ENCODE measurements at places on chromosomes 12 and 14. TPM values are rescaled to one million over a fixed set of nuclear protein-coding genes. Genes with fewer than 3 reads are reported as not detected.

DNA sequence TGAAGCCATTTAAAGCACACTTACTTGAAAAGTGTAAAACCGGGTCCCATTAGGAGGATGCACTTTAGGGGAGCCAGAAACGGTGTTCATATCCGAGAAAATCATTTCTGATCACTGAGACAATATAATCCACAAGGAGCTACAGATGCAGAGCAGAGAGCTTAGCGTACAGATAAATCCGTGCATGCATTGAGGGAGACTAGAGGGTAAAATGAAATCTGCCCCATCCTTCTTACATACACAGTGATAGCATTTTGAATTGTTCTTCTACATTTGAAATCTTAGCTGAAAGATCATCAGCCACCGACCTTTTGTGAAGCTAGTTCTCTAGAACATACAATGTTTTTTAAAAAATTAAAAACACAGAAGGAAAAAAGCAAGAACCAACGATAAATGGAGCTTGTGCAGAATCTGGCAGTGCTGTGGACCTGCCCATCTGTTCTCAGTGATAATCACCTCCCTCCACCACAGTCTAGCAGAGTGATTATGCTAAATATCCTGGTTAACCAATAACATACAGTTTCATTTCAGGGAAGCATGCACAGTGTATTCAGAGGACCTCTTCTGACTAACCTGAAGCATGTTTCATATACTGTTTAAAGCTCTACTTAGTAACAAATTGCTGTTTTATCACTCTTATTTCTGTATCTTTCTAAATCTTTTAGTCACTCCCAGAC is 161.1 kb downstream of the PPFIA2 start:
- no peak for ATAC-seq

GRCh38 chr12:115000038-115000437 is 316.1 kb upstream of the TBX3 start:
- ATAC-seq = no peak

- ATAC-seq = peak; percentile 49
Measured at GRCh38 chr12:107560899-107561285, 124.7 kb upstream of the PWP1 start.

The TMCC3 gene
- total RNA-seq = 7.3 TPM

- ATAC-seq = no peak
Measured at GRCh38 chr12:92504594-92504981, 198.2 kb upstream of the PLEKHG7 start.

The GYS2 gene
- total RNA-seq = 0.68 TPM

The SERPINA5 gene
- 0.28 TPM for total RNA-seq
